AG04449 (cell line): ENCODE measurements at places on chromosomes 16 and 17.

DNA sequence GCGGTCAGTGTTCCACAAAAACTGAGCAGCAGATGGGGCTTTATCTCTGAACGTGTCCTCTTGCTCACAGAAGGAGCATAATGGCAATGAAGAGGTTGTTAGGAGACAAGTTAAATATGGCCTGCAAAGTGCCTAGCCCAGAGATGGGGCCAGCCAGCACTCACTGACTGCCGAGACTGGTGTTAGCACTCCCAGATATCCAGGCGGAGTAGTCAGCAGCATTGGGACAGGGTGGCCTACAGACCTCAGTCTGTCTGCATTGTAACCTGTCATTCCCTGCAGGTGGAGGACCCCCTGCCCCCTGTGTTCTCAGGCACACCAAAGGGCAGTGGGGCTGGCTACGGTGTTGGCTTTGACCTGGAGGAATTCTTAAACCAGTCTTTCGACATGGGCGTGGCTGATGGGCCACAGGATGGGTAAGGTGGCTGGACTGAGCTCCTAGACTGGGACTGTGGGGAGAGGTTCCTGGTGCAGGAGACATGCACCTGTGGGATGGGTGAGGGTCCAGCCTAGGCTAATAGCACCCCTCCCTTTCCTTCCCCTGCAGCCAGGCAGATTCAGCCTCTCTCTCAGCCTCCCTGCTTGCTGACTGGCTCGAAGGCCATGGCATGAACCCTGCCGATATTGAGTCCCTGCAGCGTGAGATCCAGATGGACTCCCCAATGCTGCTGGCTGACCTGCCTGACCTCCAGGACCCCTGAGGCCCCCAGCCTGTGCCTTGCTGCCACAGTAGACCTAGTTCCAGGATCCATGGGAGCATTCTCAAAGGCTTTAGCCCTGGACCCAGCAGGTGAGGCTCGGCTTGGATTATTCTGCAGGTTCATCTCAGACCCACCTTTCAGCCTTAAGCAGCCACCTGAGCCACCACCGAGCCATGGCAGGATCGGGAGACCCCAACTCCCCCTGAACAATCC, 4.2 kb downstream of the MFAP4 start:
- DNase-seq, result no peak

DNA sequence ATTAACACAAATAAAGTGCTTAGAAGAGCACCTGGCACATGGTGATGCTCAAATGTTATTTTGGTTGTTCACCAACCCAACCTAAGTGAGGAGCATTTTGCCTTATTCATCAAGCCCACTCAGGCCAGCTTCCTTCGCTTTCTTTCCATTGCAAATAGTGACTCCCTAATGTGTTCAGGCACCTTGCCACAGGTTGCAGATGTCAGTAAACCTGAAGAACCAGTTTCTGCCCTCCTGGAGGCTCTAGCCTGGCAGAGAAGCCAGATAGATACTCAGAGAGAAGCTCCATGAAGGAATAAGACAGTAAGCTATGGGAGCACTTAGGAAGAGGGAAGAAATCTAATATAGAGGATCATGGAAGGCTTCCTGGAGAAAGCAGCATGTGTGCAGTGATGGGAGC, 23.9 kb downstream of the GPR139 start:
- no peak for DNase-seq

- no peak for DNase-seq
These were observed 2.3 kb downstream of the ARL4D start for GRCh38 chr17:43400943-43401717.

DNA sequence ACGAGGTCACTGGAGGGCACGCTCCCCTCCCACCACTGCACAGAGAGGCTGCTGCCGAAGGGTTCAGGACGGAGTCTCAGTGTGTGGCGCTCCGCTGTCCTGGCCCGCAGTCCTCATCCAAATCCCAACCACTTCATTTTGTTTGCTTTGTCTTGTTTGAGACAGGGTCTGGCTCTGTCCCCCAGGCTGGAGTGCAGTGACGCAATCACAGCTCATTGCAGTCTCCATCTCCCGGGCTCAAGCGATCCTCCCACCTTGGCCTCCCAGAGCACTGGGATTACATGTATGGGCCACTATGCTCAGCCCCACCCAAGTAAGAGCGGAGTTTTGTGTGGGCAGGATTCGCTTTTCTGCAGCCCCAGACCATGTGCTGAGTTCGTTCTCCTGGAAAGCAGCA, 12.7 kb downstream of the UNKL start:
- DNase-seq, result no peak

DNA sequence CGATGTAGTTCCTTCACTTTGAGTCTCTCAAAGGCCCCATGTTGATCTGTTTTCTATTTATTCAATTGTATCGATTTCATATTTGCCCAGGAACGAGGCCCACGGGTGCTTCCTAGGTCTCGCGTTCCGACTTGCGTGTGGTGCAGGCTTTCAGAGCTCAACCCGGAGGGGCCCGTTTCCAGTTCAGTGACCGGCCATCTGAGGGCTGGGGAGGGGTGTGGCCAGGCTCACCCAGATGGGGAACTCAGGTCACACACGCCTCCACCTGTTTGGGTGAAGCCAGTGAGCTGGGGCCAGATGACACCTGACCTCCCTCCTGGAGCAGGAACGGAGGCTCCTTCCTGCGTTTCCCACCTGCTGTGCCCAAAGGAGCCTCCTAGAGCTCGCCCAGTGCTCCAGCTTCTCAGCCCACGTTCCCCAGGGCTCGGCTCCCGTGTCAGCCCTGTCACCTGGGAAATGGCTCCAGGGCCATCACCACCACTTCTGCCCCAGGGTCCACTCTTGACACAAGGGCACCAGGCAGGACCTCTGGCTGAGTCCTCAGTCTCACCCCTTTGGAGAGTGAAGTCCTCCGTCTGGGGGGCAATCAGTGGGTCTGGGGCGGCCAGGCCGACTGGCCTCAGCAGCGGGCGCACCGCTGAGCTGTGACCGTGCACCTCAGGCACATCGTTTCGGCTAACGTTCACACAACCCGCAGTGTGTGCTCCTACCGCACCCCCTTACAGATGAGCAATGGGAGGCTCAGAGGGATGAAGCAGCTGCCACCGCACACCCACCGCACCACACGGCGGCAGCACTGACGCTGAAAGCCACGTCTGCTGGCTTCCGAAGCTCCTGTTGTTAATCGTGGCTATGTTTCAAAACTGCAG, 18.0 kb downstream of the FOXF1 start:
- DNase-seq, result no peak

GRCh38 chr17:68542698-68543463, 30.7 kb downstream of the PRKAR1A start:
- DNase-seq, result no peak

DNA sequence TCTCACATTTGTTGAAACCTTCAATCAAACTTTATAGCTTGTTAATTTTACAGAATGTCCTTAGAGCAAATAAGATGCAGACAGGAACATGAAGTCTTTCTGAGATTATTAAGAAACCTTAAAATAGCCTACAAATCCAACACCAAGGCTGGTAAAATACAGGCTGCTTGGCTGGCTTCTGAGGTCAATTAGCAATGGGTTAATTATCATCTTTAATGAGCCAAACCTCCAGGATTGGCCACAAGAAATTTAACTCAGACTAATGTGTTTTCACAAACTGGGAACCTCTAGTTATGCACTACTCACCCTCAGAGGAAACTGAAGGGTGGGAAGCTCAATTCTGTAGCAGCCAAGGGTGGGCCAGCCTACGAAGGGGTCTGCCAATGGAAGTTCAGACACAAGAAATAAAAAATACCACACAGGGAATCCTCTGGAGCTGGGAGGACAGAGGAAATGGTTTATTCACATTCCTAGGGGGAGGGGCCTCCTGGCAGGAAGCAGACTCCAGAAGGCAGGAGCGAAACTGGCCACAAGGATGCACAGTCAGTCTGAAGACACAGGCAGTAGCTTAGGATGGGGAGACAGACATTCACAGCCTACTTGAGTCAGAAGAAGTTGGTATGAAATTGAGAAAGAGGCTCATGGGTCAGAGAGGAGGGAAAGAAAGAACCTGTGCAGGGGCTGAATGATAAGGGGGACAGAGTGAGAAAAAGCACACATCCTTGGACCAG, 36.1 kb downstream of the HIC1 start:
- DNase-seq, result peak; percentile 91

GRCh38 chr17:56026915-56027314, 126.4 kb upstream of the ANKFN1 start:
- DNase-seq, result no peak

DNA sequence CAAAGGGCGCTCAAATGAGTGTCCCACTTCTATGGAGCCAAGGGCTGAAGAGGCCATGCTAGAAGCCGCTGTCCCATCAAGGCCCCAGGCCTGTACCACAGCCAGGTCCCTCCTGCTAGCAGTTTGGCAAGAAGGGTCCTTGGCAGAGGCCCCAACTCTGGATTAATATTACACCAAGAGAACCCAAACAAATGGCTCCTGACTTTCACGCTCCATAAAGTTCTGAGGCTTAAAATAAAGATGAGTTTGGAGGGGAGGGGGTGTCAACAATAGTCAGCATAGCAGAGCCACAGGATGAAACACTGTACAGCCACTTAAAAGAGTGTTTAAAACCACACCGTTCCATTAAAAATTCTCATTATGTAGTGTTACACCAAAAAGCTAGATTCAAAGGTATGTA, 30.5 kb downstream of the CUEDC1 start:
- DNase-seq, result no peak

DNA sequence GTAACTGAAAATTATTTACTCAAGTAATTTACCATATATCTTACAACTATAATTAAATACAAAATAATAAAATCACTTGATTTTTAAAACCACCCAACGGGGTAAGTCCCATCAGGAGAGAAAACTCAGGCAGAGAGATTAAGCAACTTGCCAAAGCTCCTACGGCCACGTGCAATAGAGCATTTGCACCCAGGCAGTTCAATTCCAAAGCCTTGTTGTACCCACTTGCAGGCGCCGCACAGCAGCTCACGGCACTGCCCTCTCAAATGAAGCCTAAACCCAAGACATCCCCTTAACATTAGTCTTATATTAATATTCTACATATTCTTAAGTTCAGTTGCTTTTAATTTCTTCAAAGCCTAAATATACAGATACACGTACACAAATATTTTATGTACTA, 75.7 kb downstream of the SPAG9 start:
- no peak for DNase-seq

GRCh38 chr16:61858988-61859387, 177.2 kb downstream of the CDH8 start:
- DNase-seq, result peak; percentile 38

- no peak for DNase-seq
These were observed 1.5 kb downstream of the SRCAP start for GRCh38 chr16:30700491-30700890.

DNA sequence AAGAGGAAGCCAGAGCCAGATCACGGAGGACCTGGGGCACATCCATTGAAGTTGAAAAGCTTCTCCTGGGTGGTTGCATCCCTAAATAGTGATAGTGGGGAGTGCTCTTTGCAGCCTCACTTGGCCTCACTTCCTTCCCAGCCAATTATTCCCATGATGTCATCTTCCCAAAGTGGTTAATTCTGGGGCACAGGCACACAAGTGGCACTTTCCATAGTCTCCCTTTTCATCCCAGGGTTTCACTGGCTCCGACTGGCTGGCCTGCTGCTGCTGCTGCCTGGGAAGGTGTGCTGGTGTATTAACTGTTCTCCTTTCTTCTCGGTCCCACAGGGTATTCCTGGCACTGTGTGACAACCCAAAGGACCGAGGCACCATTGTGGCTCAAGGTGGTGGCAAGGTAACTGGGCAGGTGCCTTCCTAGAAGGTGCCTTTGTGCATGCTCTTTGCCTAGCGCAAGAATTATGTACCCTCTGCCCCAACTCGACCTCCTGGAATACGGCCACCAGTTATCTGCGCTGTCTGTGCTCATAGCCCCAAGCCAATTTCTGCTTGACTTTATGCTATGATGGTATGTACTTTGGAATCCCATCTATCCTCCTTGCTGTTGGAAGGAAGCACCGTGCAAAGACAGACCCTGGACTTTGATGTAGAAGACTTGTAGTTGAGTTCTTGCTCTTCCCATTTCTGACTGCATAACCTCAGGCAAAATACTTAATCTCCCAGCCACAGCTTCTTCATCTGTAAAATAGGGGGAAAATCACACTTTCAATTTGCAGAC, 18.4 kb downstream of the SLC35G3 start:
- DNase-seq, result no peak

- no peak for DNase-seq
These were observed 25.8 kb downstream of the LITAF start for GRCh38 chr16:11560701-11561453.

DNA sequence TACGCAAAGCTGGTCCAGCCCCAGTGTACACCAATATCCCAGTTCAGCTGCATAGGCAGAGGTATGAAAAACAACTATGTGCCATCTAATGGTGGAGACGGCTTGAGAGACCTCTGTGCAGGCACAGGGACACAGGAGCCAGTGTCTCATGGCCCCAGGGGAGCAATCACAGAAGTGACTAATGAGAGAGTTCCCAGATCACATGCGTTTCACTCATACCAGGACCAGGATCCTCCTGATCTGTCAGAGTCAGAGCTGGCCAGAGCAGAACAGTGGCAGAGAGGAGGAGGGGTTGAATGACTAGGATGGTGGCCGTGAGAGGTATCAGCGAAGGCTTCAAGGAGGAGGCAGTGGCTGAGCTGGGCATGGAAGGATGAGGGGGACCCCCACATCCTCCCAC, 41.1 kb downstream of the TMEM132E start:
- DNase-seq, result no peak

DNA sequence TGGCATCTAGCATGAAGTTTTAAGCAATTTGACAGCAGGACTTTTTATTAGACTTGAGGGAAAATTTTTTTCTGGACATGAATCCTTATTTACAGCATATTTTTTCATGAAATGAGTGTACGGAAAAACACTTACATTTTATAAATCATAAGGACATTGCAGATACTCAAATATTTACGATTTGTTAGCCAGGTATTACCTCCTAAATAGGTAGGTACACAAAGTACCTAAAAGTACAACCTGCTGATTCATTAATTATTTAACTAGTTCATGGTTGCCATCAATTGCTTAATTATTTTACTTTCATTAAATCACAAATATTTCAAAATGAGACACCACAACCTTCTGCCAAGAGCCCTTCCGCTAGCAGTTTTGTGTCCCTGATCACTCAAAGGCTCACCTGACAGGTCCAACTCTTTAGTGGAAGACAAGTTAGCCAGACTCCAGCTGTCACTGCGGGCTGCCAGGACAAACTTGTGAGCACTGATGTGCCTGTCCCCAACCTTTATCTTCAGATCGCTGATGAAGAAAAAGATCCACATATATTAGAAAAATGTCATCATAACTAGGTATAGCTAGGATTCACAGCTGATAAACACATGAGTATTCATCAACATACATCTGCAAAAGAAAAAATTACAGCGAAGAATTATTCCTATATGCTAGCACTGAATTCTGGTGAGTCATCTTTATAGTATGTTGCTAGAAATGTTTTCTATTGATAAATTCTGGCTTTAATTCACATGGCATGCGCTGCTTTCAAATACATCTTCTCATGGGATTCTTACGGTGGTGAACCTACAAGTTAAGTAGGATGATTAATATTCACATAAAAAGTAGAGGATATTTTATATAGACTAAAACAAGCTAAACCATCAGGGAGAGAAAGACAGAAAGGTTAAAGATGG, 28.2 kb downstream of the ANKFY1 start:
- DNase-seq, result no peak

DNA sequence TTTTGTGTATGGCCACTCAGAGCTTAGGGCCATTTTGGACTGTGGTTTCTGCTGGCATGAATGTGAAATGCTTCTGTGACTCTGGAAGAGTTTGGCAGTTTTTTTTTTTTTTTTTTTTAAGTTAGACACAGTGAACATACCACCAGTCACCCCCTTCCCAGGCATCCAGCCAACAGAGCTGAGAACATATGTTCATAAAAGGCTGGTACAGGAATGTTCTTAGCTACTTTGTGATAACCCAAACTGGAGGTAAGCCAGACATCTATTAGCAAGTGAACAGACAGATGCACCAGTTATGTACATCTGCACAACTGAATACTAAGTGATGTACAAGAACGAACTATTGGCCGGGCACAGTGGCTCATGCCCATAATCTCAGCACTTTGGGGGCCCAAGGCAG, 92.7 kb downstream of the ABCC1 start:
- DNase-seq, result peak; percentile 92
